ENCODE measurements at places on chromosomes 1 and 21.

DNA sequence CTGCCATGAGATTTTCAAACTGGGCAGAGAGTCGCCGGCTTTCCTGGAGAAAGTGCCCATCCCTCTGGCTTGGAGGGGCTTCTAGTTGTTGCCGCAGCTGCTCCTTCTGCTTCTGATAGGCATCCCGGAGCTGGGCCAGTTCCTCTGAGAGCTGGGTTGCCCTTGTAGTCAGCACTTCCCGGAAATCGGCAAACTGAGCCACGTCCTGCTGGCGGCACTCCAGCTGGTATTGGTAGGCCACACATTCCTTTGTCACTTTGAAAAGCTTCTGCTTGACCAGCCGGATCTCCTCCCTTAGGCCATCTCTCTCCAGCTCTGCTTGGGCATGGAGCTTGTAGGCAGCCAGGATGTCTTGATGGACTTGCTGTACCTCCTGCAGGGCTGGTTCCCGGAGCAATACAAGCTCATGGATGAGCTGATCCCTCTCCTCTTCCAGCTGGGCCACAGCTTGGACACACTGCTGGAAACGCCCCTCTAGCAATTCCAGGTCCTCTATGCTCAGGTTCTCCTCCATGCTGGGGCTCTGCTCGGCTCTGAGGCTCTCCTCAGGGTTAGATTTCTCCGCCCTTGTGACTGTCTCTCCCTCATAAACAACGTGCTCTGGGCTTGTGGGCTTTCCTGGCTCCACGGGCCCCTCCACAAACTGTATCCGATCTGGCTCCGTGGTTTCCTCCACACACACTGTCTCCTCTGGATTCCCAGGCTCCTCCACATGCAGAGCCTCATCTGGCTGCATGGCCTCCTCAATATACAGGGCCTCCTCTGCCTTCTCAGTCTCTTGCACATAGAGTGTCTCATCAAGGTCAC lies 7.3 kb downstream of the SYNC start:
- DNase-seq: peak; percentile 69

DNA sequence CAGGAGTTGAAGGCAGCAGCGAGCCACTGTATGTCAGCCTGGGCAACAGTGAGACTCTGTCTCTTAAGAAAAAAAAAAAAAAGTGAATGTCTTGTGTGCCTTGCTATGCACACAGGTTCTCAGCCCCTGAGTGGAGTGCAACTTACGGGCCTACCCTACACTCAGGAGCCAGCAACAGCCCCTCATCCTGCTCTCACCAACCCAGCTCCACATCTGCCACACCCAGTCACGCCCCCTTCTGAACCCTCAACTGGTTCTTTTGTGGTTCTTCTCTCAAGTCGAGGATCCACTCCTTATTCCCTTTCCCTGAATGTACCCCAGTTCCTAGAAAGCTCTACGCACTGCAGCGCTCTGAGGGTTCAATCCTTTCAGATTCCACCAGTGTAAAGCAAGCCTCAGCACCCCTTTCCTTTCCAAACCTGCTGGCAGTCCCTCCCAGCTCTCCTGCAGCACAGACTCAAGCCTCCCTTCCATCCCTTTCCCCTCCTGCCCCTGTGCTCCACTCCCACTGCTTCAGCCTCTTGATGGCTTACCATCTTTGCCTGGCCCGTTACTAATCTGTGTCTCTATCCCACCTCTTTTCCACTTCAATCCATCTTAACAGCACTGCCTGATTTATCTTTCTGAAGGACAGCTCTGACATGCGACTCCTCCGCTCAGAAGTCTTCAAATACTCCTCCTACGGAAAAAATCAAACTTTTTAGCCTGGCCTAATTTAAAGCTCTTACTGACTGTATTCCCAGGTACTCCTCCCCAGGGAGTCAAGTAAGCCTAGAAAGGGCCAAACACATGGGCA lies 38.1 kb downstream of the GNB1 start:
- no peak for DNase-seq

- DNase-seq: no peak
Observed at GRCh38 chr1:206702260-206702659, 17.6 kb downstream of the MAPKAPK2 start.

DNA sequence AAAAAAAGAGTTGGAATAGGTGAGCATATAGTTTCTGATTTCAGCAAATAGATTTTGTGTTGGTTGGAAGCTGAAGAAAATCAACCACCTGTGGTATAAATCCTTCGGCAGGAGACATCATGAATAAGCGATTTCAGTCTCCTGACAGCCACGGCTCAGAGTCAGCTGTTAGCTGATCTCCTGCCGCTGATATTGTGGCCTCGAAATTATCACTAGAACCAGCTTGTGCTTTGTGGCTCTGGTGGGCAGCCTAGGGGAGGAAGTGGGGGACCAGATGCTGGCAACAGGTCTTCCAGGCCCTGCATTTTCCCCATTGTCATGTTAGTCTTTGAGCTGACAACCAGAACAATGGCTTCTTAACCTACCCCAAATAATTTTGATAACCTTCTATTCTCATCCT lies 842 bp upstream of the GCSAML start:
- DNase-seq: no peak

Measured in cardiac fibroblast (primary cell).